H9 (cell line): ENCODE measurements at places on chromosomes 2 and 18. TPM values are rescaled to one million over a fixed set of nuclear protein-coding genes. Genes with fewer than 3 reads are reported as not detected.

- no peak for DNase-seq
These were observed 83.4 kb downstream of the PDK1 start for GRCh38 chr2:172639256-172639655.

DNA sequence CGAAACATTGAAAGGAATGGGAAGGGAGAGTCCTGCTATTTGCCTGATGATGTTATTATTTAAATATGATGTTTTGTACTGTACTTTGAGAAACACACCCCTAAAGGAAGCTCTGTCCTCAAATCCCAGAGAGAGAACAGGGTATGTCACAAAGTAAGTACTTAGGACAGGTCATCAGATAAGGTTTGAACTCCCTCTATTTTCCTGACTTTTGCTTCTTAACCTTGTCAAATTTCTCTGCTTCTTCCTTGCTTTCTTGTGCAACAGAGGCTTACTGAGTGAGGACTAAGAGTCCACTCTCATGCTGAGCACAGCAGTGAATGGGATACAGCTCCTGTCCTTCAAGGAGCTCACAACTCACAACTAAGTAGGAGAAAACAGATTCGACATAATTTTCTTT lies 3.7 kb downstream of the DGUOK start:
- no peak for DNase-seq

DNA sequence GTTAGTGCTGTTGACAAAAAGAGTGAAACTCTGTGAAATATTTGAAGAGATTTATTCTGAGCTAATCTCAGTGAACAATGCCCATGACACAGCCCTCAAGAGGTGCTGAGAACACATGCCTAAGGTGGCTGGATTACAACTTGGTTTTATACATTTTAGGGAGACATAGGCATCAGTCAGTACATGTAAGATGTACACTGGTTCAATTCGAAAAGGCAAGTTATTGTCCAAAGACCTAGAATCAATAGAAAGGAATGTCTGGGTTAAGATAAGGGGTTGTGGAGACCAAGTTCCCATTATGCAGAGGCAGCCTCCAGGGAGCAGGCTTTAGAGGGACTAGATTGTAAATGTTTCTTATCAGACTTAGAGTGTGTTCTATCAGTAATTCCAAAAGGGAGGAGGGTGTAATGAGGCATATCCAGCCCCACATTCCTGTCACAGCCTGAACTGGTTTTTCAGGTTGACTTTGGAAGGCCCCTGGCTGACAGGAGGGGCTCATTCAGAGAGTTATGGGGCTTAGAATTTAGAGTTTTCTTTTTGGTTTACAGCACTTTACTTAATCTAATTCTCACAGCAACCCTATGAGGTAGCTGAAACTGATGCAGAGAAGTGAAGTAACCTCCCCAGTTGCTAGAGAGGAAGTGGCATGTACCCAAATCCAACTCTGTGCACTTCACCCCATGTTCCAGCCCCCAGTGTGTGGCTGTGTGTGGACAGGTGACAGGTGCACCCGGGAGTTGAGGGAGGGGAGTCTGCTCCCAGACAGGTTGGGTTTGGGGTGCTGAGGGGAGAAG lies 28.3 kb upstream of the ASAP2 start:
- DNase-seq, result no peak

- peak; percentile 29 for DNase-seq
These were observed 477.0 kb upstream of the MEIS1 start for GRCh38 chr2:65957886-65958285.

- no peak for DNase-seq
These were observed 28.9 kb downstream of the PTGR3 start for GRCh38 chr18:75179819-75180600.

MYOM1 gene
- total RNA-seq, result 0.17 and 0.20 TPM in 2 replicates
